Activated T-helper 1 cell treated with anti-CD3 and anti-CD28 coated beads, Interleukin-12 subunit alpha, Interleukin-12 subunit beta, Interleukin-2, Interleukin-4 antibody, amounts not matched to agents 30 ng/mL and 10 ng/mL and 1 ng/mL, durations not matched to agents 14 hours and 24 hours and 36 hours (primary cell): ENCODE measurements at places on chromosomes 7 and 10. TPM values are rescaled to one million over a fixed set of nuclear protein-coding genes. Genes with fewer than 3 reads are reported as not detected.

The MRLN gene
- total RNA-seq, result 0.23 and 0.54 TPM in 2 replicates

The PTF1A gene
- total RNA-seq, result not detected in 2 replicates

The STEAP1 gene
- 1.9 and 3.3 TPM in 2 replicates for total RNA-seq

The HECW1 gene
- total RNA-seq, result not detected in 2 replicates

The AGR3 gene
- total RNA-seq, result not detected in 2 replicates

The CH25H gene
- total RNA-seq, result not detected in 2 replicates

The TMEM139 gene
- 0.73 TPM in 1 of 2 replicates, not detected in the other for total RNA-seq

The KLF14 gene
- not detected in 2 replicates for total RNA-seq

The PEX1 gene
- 14.7 and 17.0 TPM in 2 replicates for total RNA-seq

The GIMAP1 gene
- 4.6 and 4.9 TPM in 2 replicates for total RNA-seq

The TRPV6 gene
- total RNA-seq, result not detected in 2 replicates

The TMEM184A gene
- 0.03 TPM in 1 of 2 replicates, not detected in the other for total RNA-seq

The BTBD16 gene
- not detected in 2 replicates for total RNA-seq

The HOXA2 gene
- not detected in 2 replicates for total RNA-seq

The PPP1R17 gene
- not detected in 2 replicates for total RNA-seq

The SPDYE8 gene
- total RNA-seq, result not detected in 2 replicates

The PRSS1 gene
- total RNA-seq, result not detected in 2 replicates

The HOXA9 gene
- not detected in 2 replicates for total RNA-seq

The ODAD2 gene
- not detected in 2 replicates for total RNA-seq

The LIPF gene
- total RNA-seq, result not detected in 2 replicates

The GARIN1A gene
- total RNA-seq, result 0.73 and 1.0 TPM in 2 replicates

The GFRA1 gene
- total RNA-seq, result not detected in 2 replicates

The FLNC gene
- total RNA-seq, result 0.03 and 0.07 TPM in 2 replicates

The ATP5F1C gene
- total RNA-seq, result 316 and 329 TPM in 2 replicates

The TMEM236 gene
- 0.05 TPM in 1 of 2 replicates, not detected in the other for total RNA-seq

The MMP21 gene
- not detected in 2 replicates for total RNA-seq
